ENCODE measurements at places on chromosomes 6 and 20. TPM values are rescaled to one million over a fixed set of nuclear protein-coding genes. Genes with fewer than 3 reads are reported as not detected.
A peak's percentile ranks its signal among the peaks of the same experiment; 100 is the strongest.

GRCh38 chr6:113873043-113873667 is 16.0 kb downstream of the MARCKS start:
- no peak for DNase-seq

DNA sequence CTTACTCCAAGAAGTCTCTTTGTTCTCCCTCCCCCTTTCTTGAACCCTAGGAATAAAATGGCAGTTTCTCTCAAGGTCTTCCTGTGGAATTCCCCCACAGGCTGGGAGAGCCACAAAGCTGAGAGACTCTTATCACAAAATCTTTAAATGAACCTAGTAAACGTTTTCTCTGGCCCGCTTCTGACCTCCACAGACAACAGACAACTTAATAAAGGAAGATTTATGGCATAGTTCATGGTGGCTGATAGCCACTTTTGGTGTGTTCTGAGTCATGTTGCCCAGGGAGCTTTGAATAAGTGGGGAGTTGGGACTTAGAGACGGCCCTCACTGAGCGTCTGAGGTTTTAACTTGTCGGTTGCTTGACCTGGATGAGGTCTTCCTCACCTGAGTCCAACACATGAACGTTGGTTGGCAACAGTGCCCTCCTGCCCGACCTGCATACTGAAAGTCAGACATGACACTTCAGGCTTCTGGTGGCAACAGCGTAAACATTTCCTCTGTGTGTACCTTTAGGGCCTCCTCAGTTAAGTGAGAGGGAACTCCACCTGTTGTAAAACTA is 124.1 kb downstream of the FOXO3 start:
- DNase-seq = no peak

The FIG4 gene
- 24.2 TPM for polyA plus RNA-seq

The BHLHE23 gene
- polyA plus RNA-seq = not detected

DNA sequence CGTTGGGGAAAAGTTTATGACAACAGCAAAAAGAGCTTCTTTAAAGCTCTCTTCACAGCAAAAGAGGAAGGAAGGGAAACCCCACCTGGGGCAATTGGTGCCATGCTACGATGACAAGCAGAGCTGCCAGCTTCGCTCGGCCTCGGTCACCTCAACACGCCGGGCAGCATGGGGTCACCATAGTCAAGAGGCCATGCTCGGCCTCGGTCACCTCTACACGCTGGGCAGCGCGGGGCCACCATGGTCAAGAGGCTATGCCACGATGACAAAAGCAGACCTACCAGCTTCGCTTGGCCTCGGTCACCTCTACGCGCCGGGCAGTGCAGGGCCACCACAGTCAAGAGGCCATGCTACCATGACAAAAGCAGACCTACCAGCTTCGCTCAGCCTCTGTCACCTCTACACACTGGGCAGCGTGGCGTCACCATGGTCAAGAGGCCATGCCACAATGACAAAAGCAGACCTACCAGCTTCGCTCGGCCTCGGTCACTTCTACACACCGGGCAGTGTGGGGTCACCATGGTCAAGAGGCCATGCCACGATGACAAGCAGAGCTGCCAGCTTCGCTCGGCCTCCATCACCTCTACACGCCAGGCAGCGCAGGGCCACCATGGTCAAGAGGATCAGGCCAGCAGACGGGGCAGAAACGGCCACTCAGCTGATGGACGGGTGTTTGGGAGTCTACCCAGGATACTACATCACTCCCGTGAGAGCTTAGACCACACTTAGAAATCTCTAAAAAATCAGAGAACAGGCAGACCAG is 12.1 kb downstream of the APMAP start:
- no peak for DNase-seq

GRCh38 chr6:168133168-168133561 is 54.2 kb upstream of the FRMD1 start:
- DNase-seq = no peak

GRCh38 chr6:164216368-164216767 is 801.9 kb downstream of the QKI start:
- DNase-seq = no peak

GRCh38 chr6:125743604-125744003 is 5.8 kb upstream of the HEY2 start:
- DNase-seq = no peak

GRCh38 chr6:42627044-42627443 is 63.2 kb downstream of the UBR2 start:
- DNase-seq = no peak

DNA sequence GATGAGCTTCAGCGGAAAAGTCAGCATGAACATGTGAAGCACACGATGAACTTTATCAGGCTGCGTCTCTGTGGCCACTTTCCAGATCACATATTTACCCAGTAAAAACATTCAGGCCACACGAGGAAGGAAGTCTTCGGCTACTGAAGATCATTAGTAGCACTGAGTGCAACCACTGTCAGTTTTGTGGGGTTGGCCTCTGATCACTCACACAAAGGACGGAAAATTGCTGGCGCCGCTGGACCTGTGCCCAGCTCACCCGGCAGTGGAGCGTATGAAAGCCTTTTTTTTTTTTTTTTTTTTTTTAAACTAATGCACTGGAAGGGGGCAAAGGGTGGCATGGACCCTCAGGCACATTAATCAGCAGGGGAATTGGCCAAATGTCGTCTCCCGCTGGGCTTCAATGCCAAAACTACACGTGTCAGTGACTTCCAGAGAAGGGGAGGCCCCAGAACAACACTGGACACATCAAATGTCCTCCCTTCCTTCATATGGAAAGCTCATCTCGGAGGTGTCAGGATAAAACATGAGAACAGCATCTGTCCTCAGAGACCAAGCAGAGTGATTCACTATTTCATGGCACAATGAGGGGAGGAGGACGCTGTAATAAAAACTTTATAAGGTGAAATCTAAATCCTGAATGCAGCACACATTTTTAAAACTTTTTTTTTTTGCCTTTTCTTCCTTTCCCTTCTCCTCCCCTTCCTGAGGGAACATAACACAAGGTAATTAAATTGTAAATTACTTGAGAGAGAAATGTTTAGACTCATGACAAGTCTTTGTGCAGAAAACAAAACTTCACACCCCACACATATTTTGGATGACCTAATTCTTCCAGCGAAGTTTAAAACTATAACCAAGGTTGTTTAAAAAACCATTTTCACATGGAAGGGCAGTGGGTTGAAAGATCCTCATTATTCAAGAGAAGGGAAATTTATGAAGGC is 223.4 kb downstream of the FOXC1 start:
- DNase-seq = peak; percentile 87

DNA sequence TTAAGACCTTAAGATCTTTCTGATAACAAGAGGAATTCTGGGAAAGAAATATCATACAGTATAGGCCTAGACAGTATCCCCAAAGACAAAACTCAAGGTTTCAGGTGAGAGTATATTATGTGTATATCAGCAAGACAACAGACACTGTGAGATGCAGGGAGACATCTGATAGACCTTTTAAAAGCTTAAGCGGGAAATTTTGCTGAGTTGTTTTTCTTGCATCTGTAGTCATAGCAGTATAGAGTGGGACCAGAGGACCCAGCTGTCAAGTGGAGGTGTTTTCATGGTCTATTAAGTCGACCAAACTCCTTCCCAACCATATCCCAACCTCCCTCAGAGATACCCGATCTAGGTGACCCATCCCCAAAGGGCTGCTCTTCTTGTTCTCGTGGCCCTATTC is 98.1 kb upstream of the THEMIS start:
- no peak for DNase-seq

The GJA10 gene
- not detected for polyA plus RNA-seq

DNA sequence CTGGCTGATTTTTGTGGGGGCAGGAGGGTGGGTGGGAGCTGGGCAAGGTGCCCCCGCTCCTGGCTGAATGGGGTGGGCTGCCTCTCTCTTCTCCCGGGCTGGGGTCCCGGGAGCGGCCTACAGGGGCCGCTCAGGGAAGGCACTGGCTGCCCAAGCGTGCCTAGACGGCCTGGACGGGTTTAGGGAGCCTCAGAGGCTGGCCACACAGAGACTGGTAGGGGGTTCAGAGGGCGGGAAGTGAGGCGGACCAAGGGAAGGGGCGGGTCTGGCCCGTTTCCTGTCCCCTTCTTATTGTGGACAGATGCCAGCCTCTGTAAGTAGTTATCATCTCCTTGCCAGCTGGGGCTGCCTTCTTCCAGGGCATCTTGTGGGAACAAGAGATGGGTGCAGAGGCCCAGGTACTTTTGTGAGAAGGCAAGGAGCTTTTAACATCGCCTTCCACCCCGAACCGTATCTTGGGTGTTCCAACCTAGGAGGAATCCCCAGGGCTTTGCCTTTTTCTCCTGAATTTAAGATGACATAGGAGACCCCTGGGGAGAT is 437 bp downstream of the CD40 start:
- no peak for DNase-seq

GRCh38 chr20:34675561-34675960 is 1.3 kb downstream of the PIGU start:
- no peak for DNase-seq

The IL20RA gene
- 1.6 TPM for polyA plus RNA-seq

GRCh38 chr6:140276133-140276532 is 901.7 kb upstream of the CITED2 start:
- no peak for DNase-seq
